ENCODE measurements at places on chromosomes 5 and 9. TPM values are rescaled to one million over a fixed set of nuclear protein-coding genes. Genes with fewer than 3 reads are reported as not detected.

GRCh38 chr5:110854200-110854599, 115.4 kb downstream of the SLC25A46 start:
- no peak for DNase-seq

GRCh38 chr5:893711-894110, 1.0 kb downstream of the TRIP13 start:
- no peak for DNase-seq

GRCh38 chr5:43209833-43210232, 17.8 kb downstream of the NIM1K start:
- DNase-seq: no peak

DNA sequence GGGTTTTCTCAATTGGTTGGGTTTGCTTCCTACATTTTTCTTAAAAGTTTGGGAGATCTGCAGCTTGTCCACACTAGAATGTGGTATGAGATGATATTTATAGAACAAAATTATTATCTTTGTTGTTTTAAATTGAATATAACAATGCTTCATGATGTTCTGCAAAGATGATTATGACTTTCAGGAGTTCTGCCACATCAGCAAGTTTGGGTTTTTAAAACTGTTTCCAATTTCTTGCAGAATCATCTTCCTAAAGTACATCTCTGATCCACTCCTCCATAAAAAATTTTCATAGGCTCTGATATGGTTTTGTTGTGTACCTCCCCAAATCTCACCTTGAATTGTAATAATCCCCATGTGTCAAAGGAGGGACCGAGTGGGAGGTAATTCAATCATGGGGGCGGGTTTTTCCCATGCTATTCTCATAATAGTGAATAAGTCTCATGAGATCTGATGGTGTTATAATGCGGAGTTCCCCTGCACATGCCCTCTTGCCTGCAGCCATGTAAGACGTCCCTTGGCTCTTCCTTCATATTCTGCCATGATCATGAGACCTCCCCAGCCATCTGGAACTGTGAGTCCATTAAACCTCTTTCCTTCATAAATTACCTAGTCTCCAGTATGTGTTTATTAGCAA, 119.1 kb upstream of the PTGER4 start:
- no peak for DNase-seq

NRG2 gene
- 12.0 TPM for total RNA-seq

DNA sequence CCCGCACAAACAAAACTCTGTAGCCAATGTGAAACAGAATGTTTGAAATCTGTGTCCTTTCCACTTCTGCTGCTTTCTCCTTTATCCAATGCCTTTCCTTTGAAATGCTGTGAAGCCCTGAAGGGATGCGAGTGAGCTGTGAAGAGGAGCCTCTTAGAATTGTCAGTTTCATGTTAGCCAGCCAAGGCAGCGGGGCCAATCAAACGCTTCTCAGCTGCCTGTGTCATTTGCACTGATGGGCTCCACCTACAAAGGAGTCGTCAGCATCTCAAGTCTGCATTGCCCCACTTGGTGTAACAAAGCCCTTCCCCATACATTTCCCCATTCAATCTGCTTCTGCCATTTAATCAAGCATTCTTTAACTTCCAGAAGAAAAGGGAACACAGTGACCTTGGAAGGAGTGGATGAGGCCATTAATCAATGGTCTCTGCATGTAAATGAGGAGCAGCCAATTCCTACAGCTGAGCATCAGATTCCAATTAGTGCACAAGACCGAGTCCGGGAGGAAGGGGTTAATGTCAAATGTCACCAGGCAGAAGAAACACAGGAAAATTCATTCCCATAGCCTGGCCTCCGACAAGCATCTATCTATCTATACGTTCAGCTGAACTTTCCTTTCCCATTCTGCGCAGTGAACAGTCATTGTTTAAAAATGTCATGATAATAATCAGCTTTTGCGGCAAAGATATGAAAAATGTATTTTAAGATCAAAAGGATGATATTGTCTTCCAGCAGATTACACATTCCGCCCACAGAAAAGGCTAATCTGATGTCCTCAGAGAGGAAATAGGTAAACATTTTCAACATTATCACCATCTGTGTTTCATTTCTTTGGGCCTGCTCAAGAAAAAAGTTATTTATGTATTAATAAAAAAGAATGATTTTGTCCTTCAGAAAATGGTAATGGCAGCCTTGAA, 154.6 kb downstream of the FSTL4 start:
- DNase-seq: no peak

DNA sequence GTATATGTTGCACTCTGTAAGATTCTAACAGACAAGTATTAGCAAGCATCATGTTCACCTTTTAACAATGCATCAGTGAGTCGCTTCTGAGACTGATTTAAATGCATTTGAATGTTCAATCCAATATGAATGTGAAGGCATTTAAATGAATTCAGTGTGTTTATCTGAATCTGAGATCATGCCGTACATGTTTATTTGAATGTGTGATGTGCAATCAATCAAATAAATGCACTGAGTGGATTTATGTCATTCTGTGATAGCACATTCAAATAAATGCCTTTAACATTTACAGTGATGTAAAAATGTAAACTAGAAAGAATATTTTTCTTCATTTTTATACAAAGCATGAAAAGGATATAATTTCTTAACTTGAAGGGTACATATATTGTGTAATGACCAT, 1063.5 kb upstream of the NUDT12 start:
- DNase-seq: no peak

DNA sequence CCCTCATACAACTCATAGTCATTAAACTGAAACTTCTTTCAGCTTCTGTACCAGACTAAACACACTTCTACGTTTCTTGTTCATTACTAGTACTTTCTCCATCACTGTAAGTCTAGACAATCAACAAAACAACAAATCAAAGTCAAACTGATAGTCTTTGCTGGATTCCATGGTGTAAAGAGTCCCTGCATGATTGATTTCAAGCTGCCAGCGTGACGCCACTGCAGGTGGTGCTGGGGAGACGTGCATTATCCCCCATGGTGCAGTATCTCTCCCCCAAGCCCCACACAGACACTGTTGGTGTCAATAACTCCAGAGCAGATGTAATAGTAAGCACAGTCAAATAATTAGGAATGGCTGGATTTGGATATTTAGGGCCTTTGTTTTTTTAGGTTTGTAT, 10.7 kb upstream of the SLC2A8 start:
- no peak for DNase-seq
